ENCODE measurements at places on chromosomes 16 and 17.

DNA sequence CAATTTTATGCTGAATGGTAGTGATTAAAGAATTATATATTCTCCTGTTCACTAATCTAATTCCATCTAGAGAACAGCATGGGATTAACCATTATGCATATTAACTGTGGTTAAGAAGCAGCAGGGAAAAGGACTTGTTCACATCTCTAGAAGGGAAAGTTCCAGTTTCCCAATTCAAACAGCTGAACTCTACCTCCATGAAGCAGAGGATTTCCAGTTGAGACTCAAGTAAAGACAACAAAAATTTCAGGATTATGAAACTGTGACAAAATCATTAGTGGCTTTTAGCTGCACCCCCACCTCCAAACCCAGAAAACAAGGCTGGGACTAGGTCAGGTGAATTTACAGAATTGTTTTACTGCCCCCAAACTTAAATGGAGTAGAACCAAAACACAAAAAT, 73.6 kb downstream of the USP32 start:
- DNase-seq: peak; percentile 81

- DNase-seq: no peak
Measured at GRCh38 chr16:30870904-30871303, 23.0 kb downstream of the BCL7C start.

GRCh38 chr17:15483431-15483830, 16.0 kb upstream of the CDRT4 start:
- no peak for DNase-seq

DNA sequence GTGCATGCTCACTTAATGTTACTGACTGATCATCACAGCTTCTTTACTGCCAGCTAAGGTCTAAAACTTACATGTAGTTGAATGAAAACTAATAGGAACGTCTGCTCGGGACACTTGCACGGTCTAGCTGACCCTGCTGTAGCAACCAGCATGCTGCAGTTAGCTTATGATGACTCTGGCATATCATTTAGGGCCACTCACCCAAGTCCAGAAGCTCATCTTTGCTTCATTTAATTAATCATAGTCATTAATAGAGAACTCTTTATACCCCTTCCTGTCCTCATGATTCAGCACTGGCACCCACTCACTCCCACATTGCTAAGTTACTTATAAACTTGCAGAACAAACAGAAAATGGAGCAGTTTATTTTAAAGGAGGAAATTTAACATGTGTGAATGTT, 136.3 kb downstream of the NLK start:
- peak; percentile 41 for DNase-seq

GRCh38 chr16:84368308-84368996, at the start of gene ATP2C2:
TSS of gene ATP2C2 (plus strand) at chr16:84368538. CDS start at chr16:84368616, 78 bp downstream.
- DNase-seq: no peak

GRCh38 chr16:11629071-11630030, 38.9 kb upstream of the SNN start:
- peak; percentile 73 for DNase-seq
